ENCODE measurements at places on chromosomes 12 and 14.

GRCh38 chr12:19151298-19151697 is 21.8 kb downstream of the PLEKHA5 start:
- DNase-seq, result no peak

DNA sequence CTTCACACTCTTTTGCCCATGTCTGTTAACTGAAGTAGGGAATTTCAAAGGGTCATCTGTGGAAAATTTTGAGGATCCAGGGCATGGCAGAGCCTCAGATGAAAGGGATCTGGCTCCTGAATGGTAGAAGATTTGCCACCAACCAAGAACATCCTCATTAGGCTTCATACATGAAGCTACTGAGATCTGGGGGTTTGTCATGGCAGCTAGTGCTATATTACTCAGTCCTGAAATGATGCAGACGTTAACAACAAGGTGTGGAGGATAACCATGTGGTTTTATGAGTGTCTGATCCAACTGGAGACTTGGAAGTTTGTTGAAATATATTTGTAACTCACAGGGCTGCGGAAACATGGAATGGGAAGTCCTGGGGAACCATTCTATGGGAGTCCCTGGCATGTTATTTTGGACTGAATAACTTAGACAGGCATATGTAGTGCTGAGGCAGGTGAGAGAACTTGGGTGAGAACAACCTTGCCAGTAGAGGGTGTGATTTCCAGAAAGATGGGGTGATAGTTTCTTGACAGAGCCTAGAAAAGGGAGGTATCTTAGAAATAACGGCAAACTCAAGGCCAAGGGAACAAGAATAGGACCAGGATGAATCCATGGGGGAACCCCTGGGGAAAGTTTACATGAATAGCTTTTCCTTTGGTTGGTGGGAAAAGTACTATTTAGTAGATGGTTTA is 42.0 kb upstream of the C12orf75 start:
- DNase-seq, result no peak

DNA sequence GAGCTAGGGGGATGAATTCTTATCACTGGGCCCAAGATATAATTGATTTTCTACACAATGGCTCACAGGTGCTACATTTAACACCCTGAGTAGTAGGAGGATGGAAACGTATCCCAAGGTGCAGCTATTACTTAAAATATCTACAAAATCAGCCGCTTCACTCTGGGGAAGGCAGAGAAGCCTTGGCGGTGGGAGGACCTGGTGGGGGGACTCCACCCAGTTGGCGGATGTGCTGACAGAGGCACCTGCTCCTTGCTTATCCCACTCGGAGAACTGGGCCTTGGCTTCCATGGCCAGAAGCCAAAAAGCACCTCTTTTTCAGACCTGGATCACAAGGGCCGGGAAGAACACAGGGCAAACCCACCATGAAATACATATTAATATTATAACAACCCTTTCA is 106.3 kb downstream of the OTX2 start:
- no peak for DNase-seq

- DNase-seq, result no peak
Measured at GRCh38 chr12:107906707-107907106, 132.2 kb downstream of the ASCL4 start.

- DNase-seq, result no peak
Measured at GRCh38 chr14:36408388-36408787, 88.0 kb upstream of the MBIP start.

GRCh38 chr12:107624493-107624892 is 61.1 kb upstream of the PWP1 start:
- DNase-seq, result no peak

DNA sequence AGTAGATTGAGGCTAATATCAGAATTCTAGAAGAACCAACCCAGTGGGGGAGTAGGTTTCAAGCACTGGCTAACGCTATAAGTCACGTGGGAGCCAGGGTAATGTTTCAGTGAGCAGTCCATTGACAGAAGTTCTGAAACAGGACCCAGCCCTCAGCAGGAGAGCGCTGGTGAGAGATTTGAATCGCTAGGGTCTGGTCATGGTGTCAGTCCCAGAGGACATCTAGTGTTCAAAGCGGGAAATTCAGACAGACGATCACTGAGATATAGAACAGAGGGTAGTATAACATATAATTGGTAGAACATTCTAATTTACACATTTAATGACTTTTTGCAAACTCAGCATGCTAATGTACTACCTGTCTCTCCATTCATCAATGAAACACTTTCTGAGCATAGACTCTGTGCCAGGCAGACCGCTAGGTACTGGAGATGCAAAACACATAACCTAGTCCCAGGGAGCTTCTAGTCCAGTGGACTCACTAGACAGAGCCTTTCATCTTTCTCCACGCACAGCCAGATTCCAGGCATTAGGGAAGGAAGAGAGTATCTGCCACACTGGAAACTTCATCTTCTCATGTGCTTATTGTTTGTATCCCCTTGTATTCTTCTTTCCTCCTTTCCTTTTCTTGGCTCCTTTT is 35.4 kb upstream of the RNASE3 start:
- no peak for DNase-seq

DNA sequence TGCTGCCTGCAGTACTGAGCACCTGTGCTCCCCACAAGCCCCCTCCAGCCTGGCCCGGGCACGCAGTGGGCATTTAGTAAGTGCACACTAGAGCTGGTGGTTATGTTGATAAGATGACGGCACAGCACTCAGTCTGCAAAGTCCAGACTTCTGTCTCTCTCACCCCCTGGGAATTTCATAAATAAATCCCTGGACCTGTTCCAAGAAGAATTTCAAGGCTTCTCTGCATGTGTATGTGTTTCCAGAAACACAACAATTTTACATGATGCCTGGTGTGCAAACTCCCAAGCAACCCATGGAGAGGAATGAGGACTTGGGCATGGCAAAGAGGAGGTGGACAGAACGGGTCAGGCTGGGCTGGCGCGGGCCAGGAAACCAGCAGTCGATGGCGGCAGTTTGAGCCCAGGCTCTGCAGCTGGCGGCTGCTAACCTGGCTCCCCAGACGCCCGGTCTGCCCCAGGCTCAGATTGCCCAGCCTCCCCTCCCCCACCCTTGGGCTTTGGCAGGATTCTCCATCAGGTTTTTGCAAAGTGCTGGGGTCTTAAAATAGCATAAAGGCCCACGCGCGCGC is 10.4 kb upstream of the ACVR1B start:
- DNase-seq, result no peak

DNA sequence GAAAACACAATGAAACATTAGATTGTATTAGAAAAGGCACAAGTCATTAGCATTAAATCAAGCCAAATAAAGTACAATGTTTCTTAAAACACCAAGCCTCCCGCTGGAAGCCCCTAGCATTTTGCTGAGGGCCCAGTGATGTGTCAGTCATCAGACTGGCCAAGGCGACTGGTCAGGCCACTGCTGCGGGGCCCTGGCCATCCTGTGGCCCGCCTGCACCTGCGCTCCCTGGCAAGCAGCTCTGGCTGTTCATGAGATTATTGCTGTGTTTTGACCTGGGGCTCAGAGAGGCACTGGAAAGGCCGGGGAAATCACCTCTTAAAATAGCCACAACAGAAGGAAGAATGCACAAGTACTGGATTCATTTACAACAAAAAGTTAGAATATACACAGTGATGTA is 24.2 kb upstream of the AMN start:
- DNase-seq, result no peak

DNA sequence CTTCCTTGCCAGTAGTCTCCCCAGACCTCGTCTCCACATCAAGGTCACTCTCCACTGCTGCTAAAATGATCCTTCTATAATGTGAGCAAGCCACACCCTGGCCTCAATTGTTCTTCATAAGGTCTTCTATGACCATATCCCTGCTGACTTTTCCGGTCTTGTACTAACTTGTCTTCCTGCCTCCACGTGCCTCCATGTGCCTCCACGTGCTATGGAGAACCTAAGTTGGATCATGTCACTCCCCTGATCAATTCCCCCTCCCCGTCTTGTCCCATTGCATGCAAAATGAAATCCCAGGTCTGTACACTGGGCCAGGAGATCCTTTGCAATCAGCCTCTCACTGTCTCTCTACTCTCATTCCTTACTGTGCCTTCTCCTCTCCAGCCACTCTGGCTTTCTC is 110.6 kb downstream of the TTC8 start:
- DNase-seq, result no peak

- no peak for DNase-seq
Measured at GRCh38 chr14:77003960-77004710, 24.4 kb downstream of the IRF2BPL start.

- no peak for DNase-seq
Measured at GRCh38 chr12:109277899-109278762, 31.0 kb downstream of the FOXN4 start.

GRCh38 chr12:105882404-105882803 is 256.4 kb downstream of the NUAK1 start:
- no peak for DNase-seq

DNA sequence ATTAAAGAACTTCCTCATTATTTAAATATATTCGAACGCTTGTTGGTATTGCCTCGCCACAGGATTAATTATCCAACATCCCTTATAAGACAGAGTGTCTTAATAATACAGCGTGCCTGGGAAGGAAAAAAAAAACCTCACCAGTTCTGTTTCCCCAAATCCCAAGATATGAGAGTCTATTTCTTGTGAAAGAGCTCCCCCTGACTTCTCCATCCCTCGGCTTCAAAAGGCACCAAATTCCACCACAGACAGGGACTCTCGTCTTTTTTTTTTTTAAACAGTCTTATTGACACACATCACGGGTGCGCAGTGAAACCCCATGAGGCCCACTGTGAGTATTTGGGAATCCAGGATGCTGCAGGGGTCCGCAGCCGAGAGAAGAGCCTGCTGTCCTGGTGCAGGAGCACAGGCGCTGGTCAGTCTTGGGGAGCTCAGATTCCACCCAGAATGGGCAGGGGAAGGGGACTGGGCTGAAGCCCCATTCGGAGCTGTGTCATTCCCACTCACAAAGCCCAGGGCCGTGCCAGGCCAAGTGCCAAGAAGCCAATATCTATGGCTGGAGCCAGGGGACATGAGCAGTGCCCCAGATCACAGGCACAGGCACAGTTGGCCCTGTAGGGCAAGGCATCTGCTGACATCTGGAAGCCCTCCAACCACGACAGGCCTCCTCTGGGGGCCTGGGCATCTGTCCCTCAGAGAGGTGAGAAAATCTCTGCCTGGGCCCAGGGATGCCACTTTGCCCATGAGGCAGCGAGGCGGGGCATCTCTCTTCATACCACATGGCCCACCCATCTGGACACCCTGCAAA is 71.9 kb downstream of the BCL11B start:
- no peak for DNase-seq

DNA sequence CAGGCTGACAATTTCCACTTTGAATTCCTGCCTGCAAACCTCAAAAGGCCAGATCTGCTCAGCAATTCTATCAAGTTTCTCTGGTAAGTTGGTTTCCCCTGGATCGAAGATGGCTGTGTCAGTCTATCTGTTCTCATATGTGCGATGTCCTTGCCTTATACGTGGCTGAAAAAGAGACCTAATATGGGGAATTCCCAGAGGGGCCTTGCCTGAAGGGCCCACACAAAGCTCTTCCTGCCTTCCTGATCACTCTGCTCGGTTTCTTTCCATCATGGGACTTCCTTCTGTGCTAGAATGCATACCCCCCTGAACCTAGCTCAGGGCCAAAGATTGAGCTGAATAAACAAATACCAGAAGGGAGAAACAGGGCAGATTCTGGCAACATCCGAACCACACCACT is 13.2 kb downstream of the TCL1B start:
- DNase-seq, result no peak

GRCh38 chr12:131047789-131048610 is 94.3 kb downstream of the ADGRD1 start:
- peak; percentile 47 for DNase-seq

- no peak for DNase-seq
Measured at GRCh38 chr14:103385929-103386712, 906 bp downstream of the MARK3 start.

GRCh38 chr12:8698879-8699278 is 1.1 kb downstream of the RIMKLB start:
- DNase-seq, result no peak

- DNase-seq, result peak; percentile 56
Measured at GRCh38 chr14:104253901-104254353, 115.5 kb downstream of the KIF26A start.

DNA sequence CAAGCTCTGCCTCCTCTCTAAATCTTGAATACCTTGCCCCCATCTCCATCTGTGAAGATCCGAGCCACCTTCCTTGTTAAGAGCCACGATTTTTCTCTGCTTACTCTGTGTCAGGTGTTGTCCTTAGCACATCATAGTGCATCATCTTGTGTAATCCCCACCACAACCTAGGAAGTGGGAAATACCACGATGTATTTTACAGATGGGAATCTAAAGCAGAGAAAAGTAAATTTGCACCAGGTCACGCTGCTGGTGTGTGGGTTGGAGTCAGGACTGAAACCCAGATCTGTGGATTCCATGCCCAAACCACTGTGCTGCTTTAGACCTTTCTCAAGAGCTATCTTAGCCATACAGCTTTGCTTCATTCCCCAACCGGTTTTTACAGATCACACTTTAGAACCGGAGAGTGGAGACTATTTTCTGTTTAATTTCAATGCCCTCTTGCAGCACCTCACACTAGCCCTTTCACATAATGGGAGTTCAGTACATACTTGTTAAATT is 94.6 kb downstream of the PPM1A start:
- no peak for DNase-seq

GRCh38 chr12:105033851-105034250 is 47.7 kb downstream of the NOPCHAP1 start:
- no peak for DNase-seq

- DNase-seq, result no peak
Measured at GRCh38 chr12:120361506-120362208, 7.3 kb downstream of the MSI1 start.

GRCh38 chr12:45130881-45131281 is 80.0 kb upstream of the DBX2 start:
- no peak for DNase-seq

- DNase-seq, result no peak
Measured at GRCh38 chr12:107642240-107642639, 43.4 kb upstream of the PWP1 start.

GRCh38 chr12:34097213-34097612 is 74.9 kb downstream of the ALG10 start:
- DNase-seq, result no peak

DNA sequence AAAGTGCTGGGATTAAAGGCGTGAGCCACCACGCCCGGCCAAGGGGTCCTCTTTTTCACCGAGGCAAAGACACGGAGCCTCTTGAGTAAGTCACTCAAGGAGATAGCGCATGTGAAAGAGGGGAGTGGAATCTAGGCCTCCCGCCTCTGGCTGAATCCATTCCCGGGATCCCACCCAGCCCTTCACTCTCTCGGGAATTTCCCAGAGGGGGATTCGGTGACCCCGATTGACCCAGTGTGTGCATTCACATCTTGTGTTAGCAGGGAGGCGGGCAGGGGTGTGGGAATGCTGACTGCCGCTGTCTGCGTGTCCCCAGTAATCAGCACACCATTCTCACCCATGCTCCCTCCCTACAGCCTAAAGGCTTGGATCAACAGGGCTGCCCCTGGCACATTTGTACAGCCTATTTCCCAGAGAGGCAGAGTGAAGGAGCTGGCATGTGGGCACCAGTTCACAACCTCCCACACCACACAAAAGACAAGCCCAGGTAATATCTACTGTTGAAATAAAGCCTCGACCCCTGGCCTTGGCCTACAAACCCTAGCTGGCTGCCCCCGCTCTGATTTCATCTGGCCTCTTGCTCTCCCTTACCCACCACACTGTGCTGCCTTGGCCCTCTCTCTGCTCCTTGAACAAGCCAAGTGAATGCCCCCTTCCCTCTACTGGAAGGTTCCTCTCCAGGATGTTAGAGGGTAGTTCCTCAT is 1.3 kb upstream of the LTBP2 start:
- DNase-seq, result no peak

Measured in RWPE2 (cell line).